ENCODE measurements at places on chromosomes 7 and 10. TPM values are rescaled to one million over a fixed set of nuclear protein-coding genes. Genes with fewer than 3 reads are reported as not detected.

GRCh38 chr7:41203542-41203941, 499.3 kb downstream of the INHBA start:
- no peak for DNase-seq

DNA sequence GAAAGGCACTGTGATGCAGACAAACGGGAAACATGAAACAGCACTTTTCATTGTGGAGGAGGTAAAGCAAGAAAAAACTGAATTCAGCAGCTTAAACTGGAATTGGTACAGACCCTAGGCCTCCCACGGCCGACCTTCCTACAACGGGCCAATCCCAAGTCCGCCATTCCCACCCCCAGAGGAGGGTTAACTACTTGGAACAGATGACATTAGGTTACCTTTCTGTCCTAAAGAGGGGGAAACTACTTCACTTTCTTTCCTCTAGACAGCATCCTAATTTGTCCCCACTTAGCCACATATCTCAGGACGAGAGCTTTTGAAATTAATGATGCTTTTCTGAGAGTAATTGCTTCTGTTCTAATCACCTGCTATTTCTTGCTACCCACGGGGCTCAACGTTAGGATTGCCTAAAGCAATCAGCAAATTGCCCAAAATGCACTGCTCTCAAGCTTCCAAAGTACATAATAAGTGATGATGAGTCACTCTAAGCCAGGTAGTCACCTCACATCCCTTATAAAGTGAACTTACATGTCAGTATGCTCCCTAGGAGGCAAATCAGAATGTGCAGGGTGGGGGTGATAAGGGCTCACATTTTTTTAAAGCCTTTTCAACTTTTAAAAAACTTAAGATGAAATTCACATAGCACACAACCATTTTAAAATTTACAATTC, 36.7 kb downstream of the LSM5 start:
- no peak for DNase-seq

DNA sequence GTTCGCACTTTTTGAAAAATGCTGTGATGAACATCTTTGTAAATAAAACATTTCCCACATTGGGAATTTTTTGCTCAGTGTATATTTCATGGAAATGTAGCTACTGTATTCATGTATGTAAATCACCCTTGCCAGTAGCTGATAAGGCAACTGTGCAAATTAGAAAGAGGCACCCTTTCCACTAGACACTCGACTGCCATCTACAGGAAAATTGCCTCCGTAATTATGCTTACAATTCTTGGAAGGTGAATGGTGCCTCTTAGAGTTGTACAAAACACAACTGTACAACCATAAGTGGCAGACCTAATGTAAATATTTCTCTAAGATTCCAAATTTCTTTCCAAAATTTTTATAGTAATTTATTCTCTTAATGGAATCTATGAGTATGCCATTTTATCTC, 491.7 kb downstream of the CCSER2 start:
- no peak for DNase-seq

TMEM140 gene
- 34.3 TPM for total RNA-seq
